ENCODE measurements at places on chromosomes 13 and 19.

DNA sequence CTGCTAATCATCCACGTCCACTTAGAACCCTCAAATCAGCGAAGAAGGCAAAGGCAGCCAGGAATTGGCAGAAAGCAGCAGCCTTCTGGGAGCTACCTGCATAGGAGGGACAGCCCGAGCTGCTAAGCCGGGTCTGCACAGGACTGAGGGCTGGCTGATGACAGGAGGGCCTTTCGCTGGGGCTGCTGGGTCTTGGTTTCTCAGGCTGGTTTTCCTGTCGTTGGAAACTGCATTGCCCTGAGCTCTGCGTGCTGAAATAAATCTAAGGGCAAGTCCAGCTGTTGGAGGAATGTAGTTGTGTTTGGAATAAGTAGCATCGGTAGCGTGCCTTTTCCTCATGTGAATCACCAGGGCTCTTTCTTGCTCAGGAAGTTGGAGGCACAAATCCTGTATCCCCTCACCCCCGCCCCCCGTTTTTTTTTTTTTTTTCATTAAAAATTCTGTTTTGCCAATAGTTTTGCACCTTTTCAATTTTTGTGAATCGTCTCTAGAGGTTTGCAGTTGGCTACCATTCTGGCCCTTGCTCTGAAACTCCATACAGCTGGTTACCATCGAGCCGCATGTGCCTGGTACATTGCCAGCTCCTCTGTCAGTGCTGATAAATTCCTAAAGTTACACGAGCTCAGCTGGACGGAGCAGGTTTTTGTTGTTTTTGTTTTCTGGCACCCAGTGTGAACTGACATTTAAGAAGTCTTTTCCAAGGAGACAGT lies 193.9 kb upstream of the RNF113B start:
- DNase-seq = no peak

- DNase-seq = no peak
These were observed 167.5 kb upstream of the UBL3 start for GRCh38 chr13:30017880-30018279.

GRCh38 chr13:51221674-51222036 lies 543 bp upstream of the FAM124A start:
- no peak for DNase-seq

DNA sequence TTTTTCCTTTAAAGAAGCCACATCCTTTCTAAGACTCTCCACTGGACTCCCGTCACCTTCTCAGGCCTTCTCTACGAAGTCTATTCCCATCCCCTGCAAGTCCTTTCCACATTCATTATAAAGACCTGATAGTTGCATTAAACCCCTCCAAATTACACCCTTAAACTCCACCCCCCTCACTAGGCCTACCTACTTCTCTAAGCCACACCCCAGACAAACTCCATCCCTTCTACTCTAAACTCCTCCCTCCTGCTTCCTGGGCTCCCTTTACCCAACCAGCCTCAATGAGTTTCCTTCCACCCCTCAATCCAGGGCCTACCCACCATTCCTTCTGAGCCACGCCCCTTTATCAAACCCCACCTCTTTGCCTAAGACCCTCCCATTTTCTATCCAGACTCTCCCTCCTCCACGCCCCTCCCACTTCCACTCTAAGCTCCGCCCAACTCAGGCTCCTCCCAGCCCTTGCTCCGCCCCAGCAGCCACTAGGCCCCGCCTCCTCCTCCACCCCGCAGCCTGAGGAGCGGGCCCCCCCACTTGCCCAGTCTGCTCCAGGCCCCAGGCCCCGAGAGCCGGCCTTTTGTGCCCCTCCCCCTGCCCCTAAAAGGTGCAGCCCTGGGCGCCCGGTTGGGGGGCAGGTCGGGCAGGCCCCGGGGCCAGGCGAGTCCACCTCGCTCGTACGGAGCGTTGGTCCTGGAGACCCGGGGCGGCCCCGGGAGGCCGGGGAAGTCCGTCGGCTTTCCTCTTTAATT lies 424 bp downstream of the FIZ1 start:
- peak; percentile 88 for DNase-seq

- no peak for DNase-seq
These were observed 33.3 kb upstream of the SCEL start for GRCh38 chr13:77502104-77502720.

- peak; percentile 25 for DNase-seq
These were observed 5.2 kb upstream of the ATP1A3 start for GRCh38 chr19:41999071-41999877.

DNA sequence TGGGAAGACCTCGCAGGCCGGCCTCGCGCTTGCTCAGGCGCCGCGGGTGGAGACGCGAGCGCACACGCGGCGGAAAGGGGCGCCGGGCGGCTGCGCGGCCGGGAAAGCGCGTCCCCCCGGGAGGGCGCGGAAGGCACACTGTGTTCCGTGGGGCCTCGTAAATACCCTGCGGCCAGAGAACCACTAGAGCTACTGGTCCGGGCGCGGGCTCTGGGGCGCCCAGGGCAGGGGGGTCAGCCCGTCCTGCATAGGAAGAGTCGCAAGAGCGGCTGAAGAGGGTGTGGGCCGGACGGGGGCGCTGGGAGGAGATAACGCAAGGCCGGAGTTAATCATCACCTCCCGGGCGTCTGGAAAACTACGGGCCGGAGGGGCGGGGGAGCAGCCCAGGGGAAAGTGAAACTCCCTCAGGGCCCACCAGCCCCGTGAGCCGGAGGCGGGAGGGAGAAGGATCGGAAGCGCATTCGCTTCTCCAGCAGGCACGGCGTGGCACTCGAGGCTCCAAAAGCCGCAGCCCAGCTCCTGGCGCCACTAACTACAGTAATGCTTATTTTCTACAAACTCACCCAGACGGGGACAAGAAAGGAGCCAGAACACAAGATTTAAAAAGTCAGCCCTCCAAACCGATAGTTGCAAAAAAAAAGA lies 1.1 kb upstream of the WBP4 start:
- peak; percentile 70 for DNase-seq

DNA sequence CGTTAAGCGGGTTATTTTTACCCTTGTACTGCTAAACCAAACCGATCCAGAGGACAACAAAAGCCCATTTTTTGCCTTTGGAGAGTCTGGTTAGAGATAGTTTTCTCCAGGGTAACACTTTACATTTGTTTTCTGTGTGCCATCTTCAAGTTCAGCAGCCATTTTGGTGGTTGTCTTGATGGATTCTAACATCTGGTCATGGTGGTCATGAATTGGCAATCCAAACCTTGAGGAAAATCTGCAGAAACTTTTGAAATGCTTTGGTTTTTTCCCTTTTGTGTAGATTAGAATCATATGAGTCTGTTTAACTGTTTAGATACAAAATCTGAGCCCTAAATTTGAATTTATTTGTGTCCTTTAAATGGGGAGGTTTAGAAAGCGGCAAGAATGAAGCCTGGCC lies 16.6 kb downstream of the HNRNPM start:
- no peak for DNase-seq

DNA sequence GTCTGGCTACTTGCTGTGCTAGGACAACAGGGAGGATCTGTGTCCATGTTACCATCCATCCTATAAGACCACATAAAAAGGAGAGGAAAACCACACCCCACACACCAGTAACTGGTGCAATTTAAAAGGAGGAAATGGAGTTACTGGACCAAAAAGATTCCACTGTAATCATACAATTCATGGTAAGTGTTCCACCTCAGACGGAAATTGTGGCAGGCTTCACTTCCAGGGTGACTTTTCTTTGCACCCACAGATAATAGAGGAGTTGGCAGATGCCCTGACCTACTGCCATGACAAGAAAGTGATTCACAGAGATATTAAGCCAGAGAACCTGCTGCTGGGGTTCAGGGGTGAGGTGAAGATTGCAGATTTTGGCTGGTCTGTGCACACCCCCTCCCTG lies 2.4 kb downstream of the AURKC start:
- DNase-seq = no peak

GRCh38 chr13:42533336-42533591 lies 40.7 kb upstream of the TNFSF11 start:
- DNase-seq = no peak

GRCh38 chr13:47886314-47886713 lies 114.8 kb downstream of the SUCLA2 start:
- DNase-seq = no peak

GRCh38 chr19:36141039-36141927 lies 1.4 kb downstream of the CAPNS1 start:
- DNase-seq = peak; percentile 72

DNA sequence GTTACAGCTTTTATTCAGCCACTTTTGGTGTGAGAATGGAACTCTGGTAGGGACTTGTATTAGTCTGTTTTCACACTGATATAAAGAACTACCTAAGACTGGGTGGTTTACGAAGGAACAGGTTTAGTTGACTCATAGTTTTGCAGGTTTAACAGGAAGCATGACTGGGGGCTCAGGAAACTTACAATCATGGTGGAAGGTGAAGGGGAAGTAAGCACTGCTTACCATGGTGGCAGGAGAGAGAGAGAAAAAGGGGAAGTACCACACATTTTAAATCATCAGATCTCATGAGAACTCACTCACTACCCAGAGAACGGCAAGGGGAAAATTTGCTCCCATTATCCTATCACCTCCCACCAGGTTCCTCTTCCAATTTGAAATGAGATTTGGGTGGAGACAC lies 942.2 kb downstream of the PCDH17 start:
- DNase-seq = no peak

GRCh38 chr13:98118865-98119264 lies 24.0 kb upstream of the FARP1 start:
- DNase-seq = no peak

DNA sequence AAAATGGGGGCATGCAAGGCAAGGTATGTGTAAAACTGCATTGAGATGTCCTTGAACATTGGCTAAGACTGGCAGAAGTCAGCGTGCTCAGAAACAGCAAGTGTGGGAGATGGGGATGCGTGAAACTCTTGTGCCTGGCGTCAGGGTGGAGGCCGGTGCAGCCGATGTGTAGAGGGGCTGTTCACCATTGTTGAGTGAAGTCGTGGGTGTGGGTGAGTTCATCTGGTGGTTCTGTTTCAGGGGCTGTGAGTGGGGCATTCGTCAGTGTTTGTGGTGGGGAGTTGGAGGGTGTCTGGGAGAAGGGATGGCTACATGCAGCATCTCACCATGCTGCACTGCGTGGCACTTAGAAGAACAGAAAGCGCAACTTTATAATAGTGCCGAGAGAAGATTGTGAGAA lies 11.4 kb upstream of the MIA start:
- DNase-seq = no peak

DNA sequence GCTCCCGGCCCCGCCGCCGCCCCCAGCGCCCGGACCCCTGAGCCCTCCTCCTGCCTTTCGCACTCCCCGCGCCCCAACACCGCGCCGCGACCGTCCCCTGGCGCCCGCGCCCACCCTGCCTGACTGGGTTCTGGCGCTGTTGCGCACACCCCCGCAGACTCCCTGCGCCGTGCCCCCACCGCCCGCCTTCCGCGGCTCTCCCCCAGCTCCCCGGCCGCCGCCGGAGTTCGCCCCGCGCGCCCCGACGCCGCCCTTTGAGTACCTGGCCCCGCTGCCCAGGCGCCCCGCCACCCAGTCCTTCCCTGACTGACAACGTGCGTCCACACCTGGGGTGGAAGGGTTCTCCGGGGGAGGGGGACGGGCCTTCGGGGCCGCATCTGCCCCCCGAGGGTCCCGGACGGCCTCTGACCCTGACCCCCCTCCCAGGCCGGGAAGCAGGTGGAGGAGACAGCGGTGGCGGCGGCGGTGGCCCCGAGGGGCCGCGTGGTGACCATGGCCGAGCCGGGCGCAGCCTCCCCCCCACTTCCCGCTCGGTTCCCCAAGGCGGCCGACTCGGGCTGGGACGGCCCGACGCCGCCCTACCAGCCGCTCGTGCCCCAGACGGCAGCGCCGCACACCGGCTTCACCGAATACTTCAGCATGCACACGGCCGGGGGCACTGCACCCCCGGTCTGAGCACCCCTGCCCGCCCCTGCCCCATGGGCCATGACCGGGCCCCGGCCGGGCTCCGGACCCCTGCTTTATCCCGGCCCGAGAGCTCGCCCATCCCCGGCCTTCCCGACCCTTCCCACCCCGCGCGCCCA lies 1.4 kb upstream of the MEGF8 start:
- DNase-seq = no peak

- no peak for DNase-seq
These were observed 50.9 kb downstream of the CCDC70 start for GRCh38 chr13:51912511-51913225.

- peak; percentile 97 for DNase-seq
These were observed 2.8 kb downstream of the MAST1 start for GRCh38 chr19:12841094-12841493.

- no peak for DNase-seq
These were observed 115.1 kb upstream of the CACNA1A start for GRCh38 chr19:13621413-13621812.

DNA sequence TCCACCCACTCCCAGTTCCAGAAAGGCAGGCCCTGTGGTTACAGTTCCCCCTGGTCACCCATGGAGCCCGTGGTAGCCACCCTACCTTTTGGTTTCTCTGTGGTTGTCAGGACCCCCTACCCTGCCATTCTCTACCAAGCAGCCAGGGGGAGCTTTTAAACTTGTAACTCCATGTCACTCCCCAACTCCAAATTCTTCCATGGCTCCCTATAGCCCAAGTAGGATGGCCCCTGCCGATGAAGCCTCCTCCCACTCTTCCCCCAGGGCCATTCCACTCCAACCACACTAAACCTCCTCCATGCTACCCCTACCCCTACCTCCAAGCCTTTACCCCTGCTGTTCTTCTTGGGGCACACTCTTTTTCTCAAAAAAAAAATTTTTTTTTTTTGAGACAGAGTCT lies 2.2 kb downstream of the S1PR2 start:
- peak; percentile 4 for DNase-seq

DNA sequence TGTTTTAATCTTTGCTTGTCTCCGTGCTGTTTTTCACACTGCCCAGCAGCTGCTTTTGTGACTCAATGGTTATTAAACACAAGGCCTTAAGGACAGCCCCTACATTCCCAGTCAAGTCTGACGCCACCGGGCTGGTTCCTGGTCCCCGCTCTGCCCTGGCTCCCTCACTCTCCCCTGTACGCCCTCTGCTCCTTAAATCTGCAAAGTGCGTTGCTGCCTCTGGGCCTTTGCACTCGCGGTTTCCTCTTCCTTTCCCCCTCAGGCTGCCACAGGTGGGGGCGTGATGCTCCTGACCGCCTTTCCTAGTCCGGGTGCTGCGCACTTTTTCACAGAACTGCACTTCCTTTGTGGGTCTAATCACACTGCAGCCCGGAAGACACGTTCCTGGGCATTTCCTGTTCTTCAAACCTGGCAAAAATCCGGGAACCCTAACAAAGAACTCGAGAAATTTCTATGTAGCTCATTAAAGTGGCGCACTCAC lies 25.6 kb downstream of the NOSIP start:
- DNase-seq = no peak

GRCh38 chr13:23632048-23632582 lies 61.9 kb downstream of the TNFRSF19 start:
- no peak for DNase-seq

DNA sequence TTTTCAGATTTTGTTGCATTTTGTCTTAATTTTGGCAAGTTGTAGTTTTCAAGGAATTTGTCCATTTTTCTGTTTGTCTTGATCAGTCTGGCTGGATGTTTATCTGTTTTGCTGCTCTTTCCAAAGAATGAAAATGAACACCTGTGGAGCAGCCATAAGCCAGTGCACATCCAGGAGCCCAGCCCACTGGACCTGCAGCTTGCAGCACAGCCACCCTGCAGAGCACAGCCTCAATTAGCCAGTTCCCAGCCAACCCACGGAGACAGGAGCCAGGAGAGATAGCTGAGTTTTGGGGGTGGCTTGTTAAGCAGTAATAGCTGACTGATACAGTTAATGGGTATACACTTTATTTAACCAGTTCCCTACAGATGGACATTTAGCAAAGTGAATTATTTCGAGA lies 38.0 kb upstream of the URI1 start:
- no peak for DNase-seq

GRCh38 chr19:38323291-38323690 lies 3.6 kb downstream of the KCNK6 start:
- no peak for DNase-seq

GRCh38 chr13:98837896-98838295 lies 85.4 kb upstream of the SLC15A1 start:
- DNase-seq = no peak

GRCh38 chr19:996051-996838 lies 4.0 kb upstream of the GRIN3B start:
- DNase-seq = peak; percentile 80

All from NCI-H1105 treated with DMSO at 0.1 percent for 48 hours (cell line).